ENCODE measurements at places on chromosomes 12 and 14.

DNA sequence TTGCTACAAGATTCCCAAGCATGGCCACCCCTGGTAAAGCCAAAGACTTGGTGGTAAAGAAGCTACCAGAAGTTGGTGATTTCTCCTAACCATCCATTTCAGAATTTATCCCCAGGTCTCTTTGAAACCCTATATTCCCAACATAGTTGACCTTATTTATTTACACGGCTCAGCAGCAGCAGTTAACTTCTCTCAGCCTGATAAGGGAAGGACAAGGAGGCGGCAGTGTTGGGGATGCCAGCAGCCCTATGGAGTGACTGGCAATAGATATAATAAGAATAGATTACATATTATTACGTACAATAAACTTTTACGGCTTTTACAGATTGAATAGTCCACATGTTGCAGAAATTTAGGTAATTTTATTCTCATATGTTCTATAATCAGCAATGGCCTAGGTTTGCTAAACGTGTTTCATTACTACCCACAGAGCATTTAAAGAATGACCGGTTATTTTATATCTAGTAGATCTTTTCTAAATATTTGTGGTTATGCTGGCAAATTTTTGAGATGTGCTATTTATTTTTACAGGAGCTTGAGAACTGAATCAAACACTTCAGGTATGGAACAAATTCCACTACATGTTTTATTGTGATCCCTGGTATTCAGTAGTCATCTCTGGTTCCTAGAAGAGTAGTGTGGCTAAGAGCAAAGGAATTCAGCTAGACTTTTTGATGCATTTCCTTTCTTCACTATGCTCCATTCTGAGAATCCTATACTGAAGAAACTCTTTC is 19.8 kb upstream of the PALS1 start:
- no peak for DNase-seq

DNA sequence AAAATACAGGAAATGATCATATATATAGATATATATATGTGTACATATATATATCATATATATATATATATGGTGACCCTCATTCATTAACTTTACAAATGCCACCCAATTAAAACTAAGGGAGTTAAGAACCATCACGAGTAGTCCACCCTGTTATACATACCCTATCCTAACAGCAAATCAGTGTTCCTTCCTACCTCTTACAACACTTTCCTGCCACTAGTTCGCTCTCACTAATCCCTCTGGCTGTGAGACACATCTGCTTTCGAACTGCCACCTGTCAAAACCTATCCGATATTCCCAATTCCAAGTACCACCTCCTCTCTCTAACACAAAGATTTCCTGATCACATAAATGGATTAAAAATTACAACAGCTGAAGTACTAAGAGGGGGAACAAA is 100.5 kb downstream of the EEA1 start:
- no peak for DNase-seq

GRCh38 chr12:125194163-125194773 is 129.0 kb downstream of the AACS start:
- DNase-seq = no peak

- DNase-seq = no peak
These were observed 6.5 kb downstream of the AKT1 start for GRCh38 chr14:104788873-104789663.

- DNase-seq = no peak
These were observed 10.1 kb downstream of the KRT80 start for GRCh38 chr12:52181746-52182145.

DNA sequence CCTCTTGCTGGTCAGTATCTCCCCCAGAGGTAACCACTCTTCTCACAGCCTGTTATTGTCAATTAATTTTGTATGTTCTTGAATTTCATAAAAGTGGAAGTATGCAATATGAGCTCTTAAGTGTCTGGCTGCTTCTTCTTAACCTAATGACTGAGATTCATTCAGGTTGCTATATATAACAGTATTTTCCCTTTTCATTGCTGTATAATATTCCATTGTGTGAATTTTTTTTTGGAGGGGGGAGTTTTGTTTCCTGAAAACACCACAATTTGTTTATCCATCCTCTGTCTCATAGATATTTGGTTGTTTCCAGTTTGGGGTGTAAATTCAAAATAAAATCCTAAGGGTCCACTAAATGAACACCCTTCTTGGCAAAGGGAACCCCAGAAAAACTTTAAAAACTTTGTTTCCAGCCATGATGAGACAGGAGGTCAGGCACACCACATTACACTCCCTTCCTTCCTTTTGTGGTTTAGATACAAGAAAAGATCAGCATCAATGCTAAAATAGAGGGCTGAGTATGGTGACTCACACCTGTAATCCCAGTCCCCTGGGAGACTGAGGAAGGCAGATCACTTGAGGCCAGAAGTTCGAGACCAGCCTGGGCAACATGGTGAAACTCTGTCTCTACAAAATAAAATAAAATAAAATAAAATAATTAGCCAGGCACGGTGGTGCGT is 4.1 kb upstream of the DAO start:
- DNase-seq = peak; percentile 68

DNA sequence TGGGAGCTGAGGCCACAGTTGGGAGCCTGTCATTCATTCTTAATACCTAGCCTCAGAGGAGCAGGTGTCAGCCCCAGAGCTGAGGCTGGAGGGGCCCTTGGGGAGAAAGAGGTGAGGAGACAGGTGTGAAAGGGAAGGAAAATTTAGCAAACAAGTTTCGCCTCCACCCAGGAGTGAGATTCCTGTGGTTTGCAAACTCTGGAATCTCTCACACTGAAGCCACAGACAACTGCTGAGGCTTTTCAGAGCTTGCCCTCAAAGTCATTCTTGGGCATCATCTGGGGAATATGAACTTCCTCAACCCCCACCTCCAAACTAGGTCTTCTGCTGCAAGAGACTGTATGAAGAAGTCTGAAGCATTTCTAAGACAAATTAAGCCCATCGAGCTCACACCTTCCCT is 589.5 kb upstream of the TBX3 start:
- DNase-seq = no peak

DNA sequence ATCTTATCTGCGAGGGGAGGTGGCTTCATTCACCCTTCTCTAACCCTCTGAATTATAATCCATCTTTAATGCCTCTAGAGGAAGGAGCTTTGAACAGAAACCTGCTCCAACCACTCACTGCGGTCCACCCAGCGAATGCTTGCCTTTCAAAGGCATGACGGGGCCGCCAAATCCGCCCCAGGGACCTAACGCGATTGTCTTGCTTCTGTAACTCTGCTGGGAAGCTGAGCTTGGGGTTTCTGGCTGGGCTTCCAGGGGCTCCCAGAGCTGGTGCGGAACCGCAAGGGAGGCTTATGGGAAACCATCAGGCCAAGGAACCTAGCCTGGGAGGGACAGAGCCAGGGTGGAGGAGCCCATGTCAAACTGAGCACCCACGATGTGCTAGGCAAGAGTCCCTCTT is 231.2 kb upstream of the LHX5 start:
- no peak for DNase-seq

DNA sequence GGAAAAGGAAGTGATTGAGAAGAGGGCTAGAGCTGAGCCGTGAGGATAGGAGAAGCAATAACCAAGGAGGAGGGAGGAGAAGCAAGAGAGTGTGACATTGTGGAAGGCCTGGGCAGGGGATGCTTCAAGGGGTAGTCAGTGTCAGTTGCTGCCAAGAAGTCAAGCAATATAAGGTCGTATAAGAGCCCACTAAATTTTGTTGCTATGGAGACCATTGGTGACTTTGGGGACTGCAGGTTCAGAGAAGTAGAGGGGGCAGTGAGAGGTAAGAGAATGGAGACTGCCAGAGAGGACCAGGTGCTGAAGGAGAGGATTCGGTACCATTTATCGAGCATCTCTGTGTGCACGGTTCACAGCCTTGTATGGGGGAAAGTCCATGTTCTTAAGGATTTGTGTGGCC is 3.1 kb upstream of the ATXN3 start:
- DNase-seq = no peak

DNA sequence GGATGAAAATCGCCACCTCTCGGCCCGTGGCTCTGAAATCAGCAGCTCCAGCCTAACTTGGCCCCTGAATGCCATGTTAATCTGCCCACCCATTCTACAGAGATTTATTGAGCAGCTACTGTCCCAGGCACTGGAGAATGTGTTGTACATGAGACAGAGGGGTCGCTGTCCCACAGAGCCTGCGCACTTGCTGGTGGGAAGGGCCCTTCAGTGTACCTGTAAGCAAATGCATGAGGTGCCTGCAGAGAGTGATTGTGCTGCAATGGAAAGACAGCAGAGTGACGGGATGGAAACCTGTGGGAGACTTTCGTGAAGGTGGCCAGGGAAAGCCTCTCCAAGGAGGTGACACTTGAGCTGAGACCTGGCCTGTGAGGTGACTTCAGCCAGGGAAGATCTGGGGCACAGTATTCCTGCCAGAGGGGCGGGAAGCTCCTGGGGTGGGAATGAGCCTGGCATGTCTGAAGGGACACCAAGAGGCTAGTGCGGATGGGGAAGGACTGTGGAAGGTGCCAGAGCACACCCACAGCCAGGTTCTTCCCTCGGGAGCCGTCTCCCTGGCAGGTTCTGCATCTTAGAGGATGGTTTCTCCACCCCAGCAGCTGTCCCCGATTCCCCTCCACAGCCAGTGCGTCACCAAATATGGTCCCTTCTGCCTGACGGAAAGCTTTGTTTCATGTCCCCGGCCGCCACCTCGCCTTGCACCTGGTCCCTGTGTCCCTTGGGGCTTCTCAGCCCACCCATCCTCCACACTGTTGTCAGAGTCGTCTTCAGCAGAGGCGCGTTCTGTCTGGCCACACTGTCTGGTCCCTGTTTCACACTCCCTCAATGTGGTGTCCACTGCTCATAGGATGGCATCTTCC is 8.7 kb downstream of the SMIM41 start:
- no peak for DNase-seq

DNA sequence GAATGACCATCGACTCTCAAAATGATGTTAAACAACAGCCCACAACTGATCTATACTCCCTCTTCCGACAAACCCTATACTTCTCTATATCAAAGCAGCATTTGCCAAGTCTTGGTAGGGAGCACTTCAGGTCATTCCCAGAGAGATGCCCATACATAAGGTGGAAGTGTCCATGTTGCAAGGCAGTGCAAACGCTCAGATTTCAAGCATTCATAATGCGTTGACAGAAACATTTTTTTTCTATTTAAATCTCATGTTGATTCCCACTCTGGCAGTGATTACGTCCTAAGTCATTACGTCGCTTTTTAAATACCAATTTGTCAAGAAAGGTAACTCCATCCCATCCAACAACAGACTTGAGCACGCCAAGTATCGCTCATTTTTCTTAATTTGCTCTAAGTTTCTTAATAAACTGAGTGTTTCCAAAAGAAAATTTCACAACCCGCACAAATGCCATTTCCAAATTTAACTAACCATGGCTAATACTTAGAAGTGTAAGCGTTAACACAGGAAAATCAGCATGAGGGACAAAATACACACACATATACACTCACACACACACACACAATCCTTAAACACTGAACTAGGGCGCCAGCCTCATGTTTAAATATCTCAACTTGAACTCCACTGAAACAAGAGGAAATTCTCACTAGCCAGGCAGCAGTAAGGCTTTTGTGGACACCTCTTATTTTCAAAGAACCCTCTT is 1.1 kb downstream of the GXYLT1 start:
- peak; percentile 37 for DNase-seq

GRCh38 chr14:88439088-88439487 is 53.6 kb downstream of the SPATA7 start:
- DNase-seq = no peak

All from T-helper 2 cell (primary cell).